Hematopoietic multipotent progenitor cell treated with erythropoietin and hydrocortisone succinate and interleukin-3 and kit ligand, for 8 days (in vitro differentiated cells): ENCODE measurements at places on chromosomes 16 and 17.

- no peak for DNase-seq
These were observed 54.1 kb downstream of the VMP1 start for GRCh38 chr17:59761385-59762048.

DNA sequence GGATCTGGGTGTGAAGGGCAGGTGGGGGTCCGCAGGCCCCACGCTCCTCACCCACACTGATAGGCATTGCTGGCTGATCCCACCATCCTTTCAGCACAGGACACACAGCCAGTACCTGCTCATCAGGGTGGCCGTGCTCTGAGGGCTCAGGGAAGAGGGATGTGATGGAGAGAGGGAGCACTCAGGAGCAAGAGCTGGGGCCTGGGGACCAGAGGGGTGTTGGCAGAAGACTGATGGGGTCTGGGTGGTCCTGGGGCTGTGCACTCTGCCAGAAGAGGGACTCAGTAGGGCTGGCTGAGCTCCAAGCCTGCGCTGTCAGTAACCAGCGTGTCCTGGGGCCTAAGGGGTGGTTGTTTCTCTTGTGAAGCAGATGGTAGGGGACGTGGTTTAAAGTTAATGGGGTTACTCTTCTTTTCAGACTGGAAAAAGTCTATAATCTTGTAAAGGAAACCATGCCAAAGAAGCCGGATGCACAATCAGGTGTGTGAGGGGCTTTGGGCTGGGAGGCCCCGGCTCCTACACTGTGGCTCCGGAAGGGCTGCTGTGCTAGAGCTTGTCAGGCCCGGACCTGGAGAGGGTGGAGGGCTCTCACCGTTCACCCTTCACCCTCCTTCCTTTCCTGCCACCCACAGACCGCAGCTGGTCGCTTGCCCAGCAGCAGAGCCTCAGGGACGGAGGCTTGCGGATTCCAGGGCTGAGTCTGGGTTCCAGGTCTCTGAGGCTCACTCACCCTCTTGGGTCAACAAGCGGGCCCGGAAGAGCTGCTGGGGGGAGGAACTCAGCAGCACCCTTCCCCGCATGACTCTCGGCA lies 27.8 kb downstream of the POLR3E start:
- DNase-seq: no peak

GRCh38 chr17:81002409-81003361 lies 11.0 kb downstream of the CHMP6 start:
- DNase-seq: peak; percentile 90

GRCh38 chr17:41308918-41309359 lies at the start of gene KRTAP16-1:
TSS of gene KRTAP16-1 (minus strand) at chr17:41309309. CDS start at chr17:41309253, 56 bp downstream.
- DNase-seq: no peak

DNA sequence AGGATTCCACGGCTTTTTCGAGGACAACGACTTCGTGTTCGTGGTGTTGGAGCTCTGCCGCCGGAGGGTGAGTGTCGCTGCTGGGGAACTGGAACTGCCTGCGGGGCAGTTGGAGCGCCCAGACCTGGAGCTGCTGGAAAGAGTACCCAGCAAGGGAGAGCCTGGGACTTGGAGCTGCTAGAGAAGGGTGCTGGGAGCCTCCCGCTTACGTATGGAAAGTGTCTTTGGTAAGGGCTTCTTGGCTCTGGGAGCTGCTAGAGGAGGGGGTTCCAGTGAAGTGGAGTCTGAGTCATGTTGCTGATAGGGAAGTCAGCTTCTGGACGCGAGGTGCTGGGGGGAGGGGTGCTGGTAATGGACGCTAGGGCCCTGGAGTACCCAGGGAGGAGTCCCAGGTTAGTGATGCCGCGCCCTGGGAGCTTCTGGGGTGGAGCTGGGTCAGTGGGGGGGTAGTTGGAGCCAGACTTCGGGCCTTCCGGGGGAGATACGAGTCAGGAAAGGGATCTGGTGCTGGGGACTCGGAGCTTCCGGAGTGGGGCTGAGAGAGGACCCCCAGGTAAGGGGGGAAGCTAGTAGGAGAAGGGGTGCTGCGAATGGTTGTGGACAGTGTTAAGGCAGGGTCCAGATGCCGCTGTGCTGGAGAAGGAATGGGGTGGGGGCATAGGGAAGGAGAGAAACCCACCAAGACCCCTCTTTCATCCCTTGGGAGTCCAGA lies 741 bp downstream of the PLK1 start:
- peak; percentile 73 for DNase-seq
